ENCODE measurements at places on chromosomes 3 and 15.
A peak's percentile ranks its signal among the peaks of the same experiment; 100 is the strongest.

DNA sequence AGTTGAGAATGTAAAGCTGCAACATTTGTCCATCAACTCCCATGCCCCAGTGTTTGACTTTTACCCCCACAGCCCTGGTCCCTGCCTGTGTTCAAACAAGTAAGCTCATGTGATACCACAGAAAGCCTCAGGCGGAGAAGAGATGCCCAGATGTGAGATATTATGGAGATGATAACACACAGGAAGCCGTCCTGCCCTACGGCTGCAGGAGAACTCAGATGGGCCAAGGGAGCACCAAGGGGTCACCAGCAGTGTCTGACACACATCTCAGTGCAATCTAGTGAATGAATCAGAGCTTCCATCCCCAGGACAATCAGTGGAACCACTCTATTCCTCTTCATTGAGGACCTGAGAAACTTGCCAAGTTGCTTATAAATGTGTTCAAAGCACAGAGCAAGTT lies 14.0 kb upstream of the SPINK8 start:
- no peak for DNase-seq

GRCh38 chr3:127702151-127702578 lies 29.4 kb downstream of the ABTB1 start:
- DNase-seq, result no peak

- no peak for DNase-seq
These were observed 427.0 kb downstream of the NTRK3 start for GRCh38 chr15:87829332-87830050.

GRCh38 chr3:74267588-74268184 lies 346.8 kb downstream of the CNTN3 start:
- DNase-seq, result peak; percentile 1
